ENCODE measurements at places on chromosomes 12 and 14. TPM values are rescaled to one million over a fixed set of nuclear protein-coding genes. Genes with fewer than 3 reads are reported as not detected.

The GPX2 gene
- total RNA-seq: not detected

The SYCP3 gene
- total RNA-seq: 0.80 TPM

The GOLT1B gene
- total RNA-seq: 26.3 TPM

The KTN1 gene
- total RNA-seq: 120 TPM

The TSPAN8 gene
- total RNA-seq: not detected

The EFS gene
- total RNA-seq: not detected

The PLEKHG7 gene
- total RNA-seq: 23.2 TPM

The LRP1 gene
- total RNA-seq: 4.1 TPM
